ENCODE measurements at places on chromosomes 6 and 20.
A peak's percentile ranks its signal among the peaks of the same experiment; 100 is the strongest.

DNA sequence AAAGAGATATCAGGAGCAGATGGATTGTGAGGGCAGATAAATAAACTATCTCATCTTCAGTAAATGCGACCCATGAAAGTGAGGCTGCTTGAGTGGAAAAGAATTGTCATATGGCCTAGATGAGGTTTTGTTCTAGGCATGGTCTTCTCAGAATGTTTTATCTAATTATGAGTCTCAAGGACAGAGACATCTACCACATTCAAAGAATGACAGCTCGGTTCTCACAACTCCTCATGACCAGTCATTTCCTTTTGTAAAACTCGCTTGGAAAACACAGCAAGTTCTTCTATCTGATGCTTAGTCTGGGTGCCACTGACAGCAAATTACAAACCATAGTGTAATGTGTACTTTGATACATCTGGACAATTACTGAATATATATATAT, 140.5 kb downstream of the CCDC170 start:
- DNase-seq = no peak

- DNase-seq = no peak
These were observed 172.3 kb downstream of the PKHD1 start for GRCh38 chr6:51915098-51915497.

- peak; percentile 81 for DNase-seq
These were observed 14.4 kb downstream of the KPNA5 start for GRCh38 chr6:116695401-116695800.

DNA sequence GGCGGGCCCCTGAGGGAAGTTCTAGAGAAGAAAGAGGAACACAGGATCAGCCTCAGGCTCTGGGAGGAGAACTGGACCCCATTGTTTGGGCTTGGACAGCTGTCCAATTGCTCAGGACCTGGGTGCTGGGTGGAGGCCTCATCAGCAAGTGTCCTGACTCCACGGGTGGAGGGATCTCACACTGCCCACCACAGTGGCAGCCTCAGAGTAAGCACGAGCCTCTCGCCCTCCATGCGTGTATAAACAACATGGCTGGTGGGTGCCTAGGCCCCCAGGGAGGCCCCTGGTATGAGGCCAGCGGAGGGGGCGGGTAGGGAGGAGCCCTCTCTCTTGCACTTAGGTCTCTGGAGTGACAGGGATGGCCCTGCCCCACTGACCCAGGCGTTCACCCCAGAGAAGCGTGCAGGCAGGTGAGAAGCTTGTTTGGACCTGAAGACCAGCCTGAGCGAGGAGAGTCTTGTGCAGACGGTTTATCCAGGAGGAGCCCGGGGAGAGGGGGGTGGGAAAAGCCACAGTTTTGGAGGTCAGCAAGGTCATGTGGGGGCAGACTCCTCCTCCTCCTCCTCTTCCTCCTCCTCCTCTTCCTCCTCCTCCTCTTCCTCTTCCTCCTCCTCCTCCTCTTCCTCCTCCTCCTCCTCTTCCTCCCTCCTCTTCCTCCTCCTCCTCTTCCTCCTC, 41.9 kb upstream of the BHLHE23 start:
- DNase-seq = no peak

DNA sequence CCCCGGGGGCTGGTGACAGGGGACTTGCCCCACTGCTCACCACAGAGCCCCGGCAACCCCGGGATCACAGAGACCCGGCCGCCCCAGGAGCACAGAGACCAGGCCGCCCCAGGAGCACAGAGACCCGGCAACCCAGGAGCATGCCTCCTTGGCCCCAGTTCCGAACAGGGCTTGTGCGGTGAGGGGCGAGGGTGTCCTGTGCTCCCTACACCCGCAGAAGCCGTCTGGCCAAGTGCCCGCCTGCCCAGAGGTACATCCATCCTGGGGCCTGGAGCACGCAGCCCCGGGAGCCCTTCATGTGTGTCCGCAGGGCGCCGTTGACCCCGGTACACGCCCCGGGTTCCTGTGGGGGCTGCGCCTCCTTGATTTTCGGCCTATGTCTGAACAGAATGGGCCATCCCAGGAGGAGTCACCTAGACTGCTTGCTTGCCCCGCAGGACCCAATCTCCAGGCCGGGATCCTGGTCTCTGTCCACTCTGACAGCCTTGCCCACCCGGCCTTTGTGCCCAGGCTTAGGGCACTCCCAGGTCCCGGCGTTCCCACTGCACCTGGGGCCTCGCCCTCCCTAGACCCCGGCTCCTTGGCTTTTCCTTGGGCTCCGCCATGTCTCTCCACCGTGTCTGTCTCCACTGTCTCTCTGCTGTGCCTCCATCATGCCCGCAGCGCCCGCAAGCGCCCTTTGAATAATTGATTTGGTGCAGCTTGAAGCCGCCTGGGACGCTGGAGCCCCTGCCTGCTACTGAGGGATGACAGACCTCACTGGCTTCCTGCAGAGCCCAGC, 219.8 kb downstream of the ERMARD start:
- no peak for DNase-seq

- no peak for DNase-seq
These were observed 9.7 kb downstream of the RNF146 start for GRCh38 chr6:127276331-127276730.

GRCh38 chr20:18504479-18505060, 3.2 kb upstream of the SEC23B start:
- DNase-seq = no peak

DNA sequence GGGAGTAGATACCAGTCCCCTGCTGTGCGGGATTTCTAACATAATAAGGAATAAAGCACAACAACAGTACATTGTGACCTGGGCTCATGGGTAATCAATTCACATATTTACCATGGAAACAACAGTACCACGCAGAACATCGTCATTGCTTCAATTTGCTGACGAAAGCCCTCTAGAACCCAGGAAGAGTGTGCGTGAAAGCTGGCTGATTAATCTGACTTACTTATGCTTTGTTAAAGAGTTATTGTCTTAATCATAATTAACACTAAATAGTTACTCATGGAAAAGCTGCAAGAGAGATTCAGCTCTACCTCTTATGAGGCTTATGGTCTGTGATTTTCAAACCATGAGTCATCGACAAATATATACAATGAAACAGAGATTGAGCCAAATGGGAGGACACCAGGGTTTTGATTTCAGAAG, 644.3 kb upstream of the AGPAT4 start:
- DNase-seq = no peak

DNA sequence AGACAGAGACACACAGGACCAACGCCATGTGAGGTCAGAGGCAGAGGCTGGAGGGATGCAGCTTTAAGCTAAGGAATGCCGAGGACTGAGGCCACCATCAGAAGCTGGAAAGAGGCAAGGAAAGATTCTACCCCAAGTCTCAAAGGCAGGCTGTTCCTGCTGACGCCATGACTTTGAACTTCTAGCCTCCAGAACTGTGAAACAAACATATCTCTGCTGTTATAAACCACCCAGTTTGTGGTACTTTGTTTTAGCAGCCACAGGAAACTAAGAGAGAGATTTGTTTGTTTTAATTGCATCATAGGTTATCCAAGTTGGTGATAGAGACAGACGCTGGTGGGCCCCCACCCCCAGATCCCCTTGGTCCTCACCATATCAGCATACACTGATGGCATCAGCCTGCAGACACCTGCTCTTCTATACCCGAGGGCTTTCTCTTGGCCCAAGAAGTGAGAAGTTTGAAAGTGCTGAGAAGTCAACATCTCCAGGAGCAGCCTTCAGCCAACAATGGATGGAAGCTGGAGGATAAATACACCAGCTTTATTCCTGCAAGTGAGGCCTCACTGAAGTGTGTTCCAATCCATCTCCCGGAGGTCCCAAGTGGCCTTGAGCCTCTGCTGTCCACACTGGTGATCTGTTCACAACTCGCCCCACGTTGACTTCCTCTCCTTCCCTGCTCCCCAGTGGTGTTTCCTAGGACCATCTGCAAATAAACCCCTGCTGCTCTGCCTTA, 154.7 kb downstream of the BTBD3 start:
- DNase-seq = no peak

- no peak for DNase-seq
These were observed 48.9 kb upstream of the EZR start for GRCh38 chr6:158868122-158868480.

- peak; percentile 12 for DNase-seq
These were observed at the start of gene CNR1 for GRCh38 chr6:88165844-88166492. TSS of gene CNR1 (minus strand) at chr6:88166347. CDS start at chr6:88145274, 21,073 bp downstream.

- no peak for DNase-seq
These were observed 49.2 kb downstream of the MYH7B start for GRCh38 chr20:35004749-35005462.

DNA sequence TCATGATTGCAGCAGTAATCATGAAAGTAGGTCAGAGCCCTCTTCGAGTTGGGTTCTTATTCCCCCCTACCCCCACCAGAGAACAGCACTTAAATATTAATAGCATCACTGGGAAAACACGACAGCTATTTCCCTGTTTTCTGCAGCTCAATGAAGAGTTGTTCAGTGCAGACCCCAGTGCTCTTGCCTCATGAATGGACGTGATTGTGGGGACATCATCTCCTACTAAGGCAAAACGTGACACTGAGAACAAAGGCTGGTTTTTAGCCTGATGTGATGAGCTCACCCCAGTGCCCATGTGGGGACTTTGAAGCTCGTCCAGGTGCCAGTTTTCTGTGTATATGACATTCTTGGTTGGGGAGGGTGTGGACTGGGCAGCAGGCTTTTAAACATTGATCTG, 105.9 kb downstream of the SLC35F1 start:
- DNase-seq = no peak

GRCh38 chr6:84515067-84515466, 249.3 kb downstream of the TBX18 start:
- DNase-seq = no peak

- no peak for DNase-seq
These were observed 67.8 kb downstream of the MMS22L start for GRCh38 chr6:97215157-97215769.

- DNase-seq = no peak
These were observed 627.5 kb downstream of the COL12A1 start for GRCh38 chr6:74578339-74578738.

DNA sequence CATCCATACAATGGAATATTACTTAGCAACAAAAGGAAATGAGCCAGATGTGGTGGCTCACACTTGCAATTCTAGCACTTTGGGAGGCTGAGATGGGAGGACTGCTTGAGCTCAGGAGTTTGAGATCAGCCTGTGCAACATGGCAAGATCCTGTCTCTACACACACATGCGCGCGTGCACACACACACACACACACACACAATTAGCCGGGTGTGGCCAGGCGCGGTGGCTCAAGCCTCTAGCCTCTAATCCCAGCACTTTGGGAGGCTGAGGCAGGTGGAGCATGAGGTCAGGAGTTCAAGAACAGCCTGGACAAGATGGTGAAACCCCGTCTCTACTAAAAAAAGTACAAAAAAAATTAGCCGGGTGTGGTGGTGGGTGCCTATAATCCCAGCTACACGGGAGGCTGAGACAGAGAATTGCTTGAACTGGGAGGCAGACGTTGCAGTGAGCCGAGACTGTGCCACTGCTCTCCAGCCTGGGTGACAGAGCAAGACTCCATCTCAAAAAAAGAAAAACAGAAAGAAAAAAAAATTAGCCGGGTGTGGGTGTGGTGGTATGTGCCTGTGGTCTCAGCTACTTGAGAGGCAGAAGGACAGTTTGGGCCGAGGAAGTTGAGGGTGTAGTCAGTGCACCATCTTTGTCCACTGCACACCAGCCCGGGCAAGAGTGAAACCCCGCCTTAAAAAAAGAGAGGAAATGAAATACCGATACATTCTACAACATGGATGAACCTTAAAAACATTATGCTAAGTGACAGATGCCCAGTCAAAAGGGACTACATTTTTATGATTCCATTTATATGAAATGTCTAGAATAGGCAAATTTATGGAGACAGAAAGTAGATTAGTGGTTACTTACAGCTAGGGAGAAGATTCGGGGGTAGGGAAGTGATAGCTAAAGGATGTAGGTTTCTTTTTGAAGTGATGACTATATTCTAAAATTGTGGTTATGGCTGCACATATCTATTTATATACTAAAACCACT, 52.5 kb downstream of the RBL1 start:
- no peak for DNase-seq

DNA sequence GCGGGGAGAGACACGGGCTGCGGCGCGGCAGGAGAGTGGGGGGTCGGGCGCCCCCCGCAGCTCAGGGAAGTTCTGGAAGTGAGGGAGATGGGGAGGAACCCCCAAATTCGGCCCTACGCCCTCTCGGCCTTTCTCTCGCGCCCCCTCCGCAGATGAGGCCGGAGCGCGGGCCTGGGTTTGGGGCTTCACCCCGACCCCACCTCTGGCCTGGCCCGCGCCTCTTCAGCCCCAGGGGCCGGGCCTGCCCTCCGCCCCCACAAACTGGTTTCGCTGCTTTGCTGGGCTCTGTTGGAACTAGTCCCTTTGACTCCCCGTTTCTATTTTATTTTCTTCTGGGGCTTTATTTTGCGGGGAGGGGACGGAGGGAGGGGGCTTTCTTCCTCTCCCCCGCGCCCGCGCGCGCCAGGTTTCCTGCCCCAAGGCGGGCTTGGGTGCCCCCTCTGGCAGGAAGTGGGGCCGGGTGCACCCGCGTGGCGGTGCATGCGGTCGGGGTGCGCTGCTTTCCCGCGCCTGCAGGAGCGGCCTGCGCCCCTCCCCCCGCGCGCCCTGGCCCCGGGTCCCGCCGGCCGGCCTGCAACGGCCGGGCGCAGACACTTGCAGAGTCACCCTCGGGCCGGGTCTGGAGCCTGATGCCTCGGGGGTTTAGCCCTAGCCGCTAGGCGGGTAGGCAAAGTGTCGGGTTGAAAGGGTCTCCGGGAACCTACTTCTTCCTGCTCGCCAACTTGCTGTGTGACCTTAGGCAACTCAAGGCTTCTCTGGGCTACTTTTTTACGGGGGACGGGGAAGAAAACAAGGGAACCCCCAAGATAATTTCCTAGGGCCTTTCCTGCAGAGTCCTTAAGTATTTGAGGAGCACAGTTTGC, 1.3 kb downstream of the HMGA1 start:
- no peak for DNase-seq

- DNase-seq = no peak
These were observed 42.9 kb downstream of the RSPO4 start for GRCh38 chr20:958936-959815.

- no peak for DNase-seq
These were observed 82.9 kb upstream of the FOXP4 start for GRCh38 chr6:41463062-41463930.

- DNase-seq = no peak
These were observed 670.7 kb upstream of the CITED2 start for GRCh38 chr6:140045116-140045515.

- DNase-seq = no peak
These were observed 234.2 kb upstream of the SULF2 start for GRCh38 chr20:48019496-48019895.

DNA sequence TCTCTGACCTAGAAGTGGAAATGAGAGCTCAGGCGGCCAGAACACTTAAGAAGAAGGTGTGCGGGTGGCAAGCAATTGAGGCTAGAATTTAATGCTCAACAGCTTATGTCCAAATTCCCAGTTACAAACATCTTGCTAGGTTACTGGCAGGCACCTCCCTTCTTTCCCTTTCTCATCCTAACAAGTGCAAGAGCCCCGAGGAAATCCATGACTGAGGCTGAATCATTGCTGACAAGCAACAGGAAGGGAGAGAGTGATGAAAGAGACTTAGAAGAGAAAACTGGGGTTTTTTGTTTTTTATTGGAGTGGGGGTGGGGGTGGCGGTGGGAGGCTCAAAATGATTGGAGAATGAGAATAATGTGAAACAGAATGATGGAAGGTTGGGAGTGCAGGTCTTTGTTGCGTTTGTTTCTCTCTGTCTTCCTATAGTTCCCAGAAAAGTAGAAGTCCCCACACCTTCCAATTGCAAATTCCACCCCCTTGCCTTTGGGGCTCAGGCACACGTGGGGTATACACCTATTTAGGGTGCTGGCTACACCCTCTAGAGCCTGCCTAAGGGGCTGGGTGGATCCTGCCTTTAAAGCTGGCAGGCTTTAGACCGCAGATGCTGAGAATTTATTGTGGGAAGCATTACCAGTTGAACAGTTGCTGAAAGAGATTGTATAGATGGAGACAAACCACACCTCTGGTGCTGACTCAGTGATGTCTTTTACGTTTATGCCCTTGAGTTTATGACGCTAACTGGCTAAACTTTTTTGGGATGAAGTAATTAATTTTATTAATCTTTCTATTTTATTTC, 1.4 kb downstream of the FAM83B start:
- no peak for DNase-seq
